ENCODE measurements at places on chromosomes 13 and 19.
A peak's percentile ranks its signal among the peaks of the same experiment; 100 is the strongest.

DNA sequence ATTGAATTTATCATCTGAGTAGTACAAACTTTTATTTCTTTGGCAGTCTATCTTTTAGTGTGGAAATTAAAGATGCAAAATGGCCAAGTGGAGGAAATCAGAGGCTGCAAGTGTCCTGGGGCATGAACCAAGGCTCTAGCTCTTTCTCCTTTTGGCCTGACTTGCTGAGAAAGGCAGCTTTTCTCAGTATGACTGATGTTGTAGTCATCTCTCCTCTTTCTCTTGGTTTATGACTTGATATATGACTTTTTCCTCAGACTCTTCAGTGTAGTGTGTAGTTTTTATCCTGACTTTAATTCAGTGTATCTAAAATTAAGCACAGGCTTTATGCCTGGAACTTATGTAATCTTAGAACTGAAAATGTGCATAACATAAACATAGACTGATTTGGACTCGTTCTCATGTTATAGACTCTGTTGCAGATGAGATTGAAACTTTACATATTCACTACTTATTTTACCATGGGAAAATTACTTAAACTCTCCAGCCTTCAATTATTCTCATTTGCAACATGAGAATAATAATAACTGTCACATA is 65.7 kb downstream of the SLITRK5 start:
- DNase-seq, result no peak
- no peak overlapping the region for H3K4me3 ChIP-seq
- H3K4me1 ChIP-seq, result no peaks in the 10 kb centered on the region
- no peaks in the 10 kb centered on the region for H3K27me3 ChIP-seq

DNA sequence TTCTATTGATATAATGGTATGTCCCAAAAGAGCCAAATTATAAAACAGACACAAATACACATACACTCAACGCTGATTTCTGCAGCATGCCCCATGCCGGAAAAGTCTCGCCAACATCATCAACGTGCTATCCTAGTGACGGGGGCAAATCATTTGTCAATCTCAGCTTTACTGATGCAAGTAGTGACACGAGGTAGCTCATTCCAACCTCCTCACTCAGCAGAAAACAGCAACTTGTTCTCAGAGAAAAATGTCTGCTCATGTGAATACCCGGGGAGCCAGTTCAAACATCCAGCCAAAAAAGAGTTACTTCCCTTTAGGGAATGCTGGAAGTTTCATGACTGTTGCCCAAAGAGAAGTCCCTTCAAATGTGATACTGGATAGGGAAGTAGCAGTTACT is 46.3 kb downstream of the SOX21 start:
- no peak for DNase-seq
- peaks cover 24% of the 10 kb centered on the region for H3K27me3 ChIP-seq
- H3K4me1 ChIP-seq, result peaks cover 6% of the 10 kb centered on the region

DNA sequence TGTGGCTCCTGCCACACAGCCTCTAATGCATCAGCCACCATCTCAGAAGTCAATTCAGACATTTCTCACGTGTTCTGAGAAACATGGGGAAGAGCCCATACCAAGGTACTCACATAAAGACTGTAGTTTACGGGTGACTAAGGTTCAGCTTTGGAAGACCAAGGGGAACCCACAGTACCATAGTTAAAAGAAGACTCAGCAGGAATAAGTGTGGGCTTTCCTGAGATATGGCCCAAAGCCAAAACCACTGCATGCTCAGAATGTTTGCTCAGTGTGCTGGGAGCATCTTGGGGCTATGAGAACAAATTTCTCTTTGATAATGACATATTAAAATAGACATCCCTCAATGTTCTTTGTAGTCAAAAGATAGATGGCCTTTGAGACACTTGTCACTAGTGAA is 283.8 kb downstream of the DCT start:
- H3K27me3 ChIP-seq, result no peaks in the 10 kb centered on the region
- no peak overlapping the region for H3K27ac ChIP-seq
- no peaks in the 10 kb centered on the region for H3K36me3 ChIP-seq
- H3K4me1 ChIP-seq, result no peaks in the 10 kb centered on the region
- no peak for DNase-seq

DNA sequence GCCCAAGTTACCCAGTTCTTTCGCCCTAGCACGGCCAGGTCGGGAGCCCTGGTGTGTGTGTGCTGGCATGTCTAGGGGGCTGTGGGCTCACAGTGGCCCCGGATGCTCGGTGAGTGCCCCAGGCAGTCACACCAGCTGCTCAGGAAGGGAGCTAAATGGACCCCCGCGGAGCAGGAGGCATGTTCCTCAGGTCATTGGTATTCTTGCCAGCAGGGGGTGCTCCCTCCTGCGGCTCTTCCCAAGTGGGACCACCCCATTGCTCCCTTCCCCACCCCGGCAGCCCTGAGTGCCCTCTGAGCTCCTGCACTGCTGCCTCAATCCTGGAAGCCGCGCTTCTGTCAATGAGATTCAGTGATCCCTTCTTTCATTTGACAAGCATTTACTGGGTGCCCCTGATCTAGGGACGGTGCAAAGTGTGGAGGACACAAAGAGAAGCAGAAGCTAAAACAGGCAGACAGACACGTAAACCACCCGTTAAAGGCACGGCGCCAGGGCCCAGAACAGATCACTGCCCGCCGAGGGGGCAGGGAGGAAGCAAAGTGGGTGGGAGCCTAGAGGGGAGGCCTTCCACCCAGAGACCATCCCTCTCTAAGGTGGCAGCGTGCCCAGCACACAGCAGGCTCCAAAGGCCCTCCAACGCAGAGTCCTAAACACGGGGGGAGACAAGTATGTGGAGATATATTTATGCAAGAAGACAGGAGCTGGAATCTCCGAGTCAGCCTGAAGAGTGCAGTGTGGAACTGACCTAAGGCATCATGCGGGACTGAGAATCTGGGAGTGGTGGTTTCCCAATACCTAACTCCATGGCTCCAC is 5.2 kb upstream of the ADPRHL1 start:
- no peak overlapping the region for H3K4me3 ChIP-seq
- no peak for DNase-seq
- H3K36me3 ChIP-seq, result peaks cover 18% of the 10 kb centered on the region
- no peaks in the 10 kb centered on the region for H3K4me1 ChIP-seq

- no peak overlapping the region for H3K4me3 ChIP-seq
- peaks cover 3% of the 10 kb centered on the region for H3K36me3 ChIP-seq
- no peak for DNase-seq
- peaks cover 14% of the 10 kb centered on the region for H3K4me1 ChIP-seq
- peaks cover 1% of the 10 kb centered on the region for H3K27me3 ChIP-seq
These were observed 22.3 kb upstream of the ZDHHC20 start for GRCh38 chr13:21481359-21481758.

DNA sequence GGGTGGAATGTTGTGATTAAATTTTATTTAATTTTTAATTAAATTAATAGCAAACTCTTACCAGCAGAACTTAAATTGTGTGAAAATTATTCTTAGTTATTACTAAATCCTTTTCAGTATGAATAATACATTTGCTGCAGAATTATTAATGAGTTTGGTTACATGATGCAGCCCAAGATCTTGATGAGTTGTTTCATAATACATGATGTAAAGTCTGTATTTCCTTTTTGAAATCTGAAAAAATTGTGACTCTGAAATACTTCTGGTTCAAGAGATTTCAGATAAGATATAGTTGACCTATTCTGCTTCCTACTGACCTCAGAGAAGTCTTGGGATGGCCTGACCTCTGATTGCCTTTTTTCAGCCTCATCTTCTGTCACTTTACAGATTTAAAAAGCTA is 11.1 kb downstream of the SAE1 start:
- no peak for DNase-seq
- peaks cover 50% of the 10 kb centered on the region for H3K4me1 ChIP-seq
- no peaks in the 10 kb centered on the region for H3K27me3 ChIP-seq
- H3K36me3 ChIP-seq, result peaks cover 54% of the 10 kb centered on the region

GRCh38 chr13:72700509-72700908 is 26.9 kb downstream of the MZT1 start:
- no peak overlapping the region for H3K27ac ChIP-seq
- peaks cover 1% of the 10 kb centered on the region for H3K27me3 ChIP-seq
- H3K36me3 ChIP-seq, result peaks cover 4% of the 10 kb centered on the region
- no peaks in the 10 kb centered on the region for H3K4me1 ChIP-seq
- no peak for DNase-seq
- no peak overlapping the region for H3K4me3 ChIP-seq

DNA sequence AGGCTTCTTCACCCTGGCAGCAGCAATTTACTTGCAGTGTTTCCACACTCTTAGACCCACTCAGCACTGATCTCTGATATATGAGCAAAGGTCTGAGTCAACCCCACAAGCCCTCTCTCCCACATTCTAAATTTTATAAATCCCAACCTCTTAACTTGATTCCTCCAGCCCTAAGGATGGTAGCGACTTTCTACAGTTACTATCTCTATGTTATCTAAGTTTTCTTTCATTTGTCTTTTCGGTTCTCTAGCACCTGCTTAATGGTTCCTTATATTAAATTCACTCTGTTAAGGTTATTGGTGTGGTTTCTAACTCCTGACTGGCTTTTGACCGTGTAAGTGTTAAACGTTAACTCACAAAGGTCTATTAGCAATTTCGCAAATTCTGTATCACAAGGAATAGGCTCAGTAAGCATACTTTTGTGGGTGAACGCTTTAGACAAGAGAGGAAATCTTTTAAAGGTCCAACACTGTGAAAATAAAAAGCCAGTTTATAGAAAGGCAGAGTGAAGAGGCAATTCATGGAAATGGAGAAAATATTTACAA is 99.3 kb downstream of the DLEU7 start:
- H3K4me1 ChIP-seq, result no peaks in the 10 kb centered on the region
- no peak overlapping the region for H3K27ac ChIP-seq
- no peak overlapping the region for H3K4me3 ChIP-seq
- no peak for DNase-seq
- H3K36me3 ChIP-seq, result no peaks in the 10 kb centered on the region
- H3K27me3 ChIP-seq, result peaks cover 2% of the 10 kb centered on the region

- no peak for DNase-seq
- H3K4me3 ChIP-seq, result no peak overlapping the region
- no peaks in the 10 kb centered on the region for H3K27me3 ChIP-seq
- no peak overlapping the region for H3K27ac ChIP-seq
- H3K36me3 ChIP-seq, result no peaks in the 10 kb centered on the region
These were observed 7.0 kb downstream of the CAB39L start for GRCh38 chr13:49436890-49437289.

DNA sequence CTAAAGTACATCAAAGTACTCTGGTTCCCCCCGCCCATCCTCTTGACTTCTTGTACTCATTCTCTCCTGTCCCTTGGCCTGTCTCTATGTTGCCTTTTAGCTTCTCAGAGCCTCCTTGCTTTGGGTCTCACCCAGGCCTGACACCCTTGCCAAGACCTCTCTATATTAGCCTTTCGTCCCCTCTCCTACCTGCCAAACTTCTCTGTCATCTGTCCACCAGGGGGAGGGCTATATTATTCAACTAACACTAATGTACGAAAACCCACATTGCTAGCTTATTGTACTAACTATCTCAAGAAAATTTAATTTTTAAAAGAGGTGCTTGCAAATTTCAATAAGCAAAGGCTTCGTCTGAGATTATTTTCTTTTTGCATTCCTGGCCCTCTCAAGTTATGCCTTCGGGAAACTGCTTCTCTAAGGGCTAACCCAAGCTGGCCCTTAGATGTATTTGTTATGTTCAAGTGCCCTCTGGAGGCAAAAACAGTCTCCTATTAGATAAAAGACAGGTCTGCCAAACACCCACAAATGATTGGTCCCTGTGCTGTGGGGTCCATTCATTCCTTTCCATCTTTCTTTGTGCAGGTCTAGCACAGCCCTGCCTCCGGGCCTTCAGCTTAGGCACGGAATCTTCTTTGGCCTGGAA is 6.3 kb upstream of the MRPS31 start:
- peak; percentile 56 for DNase-seq
- no peaks in the 10 kb centered on the region for H3K36me3 ChIP-seq
- H3K27ac ChIP-seq, result peak overlapping the region; percentile 99

GRCh38 chr19:17686592-17687024 is 1.5 kb downstream of the UNC13A start:
- H3K4me1 ChIP-seq, result peaks cover 7% of the 10 kb centered on the region
- no peak for DNase-seq
- no peak overlapping the region for H3K27ac ChIP-seq
- H3K4me3 ChIP-seq, result no peak overlapping the region

GRCh38 chr19:46762245-46762890 is 16.1 kb upstream of the STRN4 start:
- no peak overlapping the region for H3K27ac ChIP-seq
- H3K4me3 ChIP-seq, result no peak overlapping the region

DNA sequence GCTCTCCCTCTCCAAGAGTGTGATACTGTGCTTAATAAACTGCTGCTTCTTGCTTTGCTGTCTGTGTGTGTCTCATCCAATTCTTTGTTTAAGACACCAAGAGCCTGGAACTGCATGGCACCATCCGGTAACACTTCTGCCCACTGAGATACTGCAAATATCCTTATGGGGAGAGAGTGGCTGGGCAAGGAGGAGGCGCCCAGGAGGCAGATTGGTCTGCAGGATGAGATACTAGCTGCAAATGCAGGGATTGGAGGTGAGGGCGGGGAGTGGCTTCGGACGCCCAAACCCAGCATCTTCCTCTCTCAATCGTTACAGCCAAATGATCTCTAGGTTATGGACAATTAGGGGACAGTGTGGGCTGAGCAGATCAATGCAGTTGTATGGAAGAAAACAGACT is 1.7 kb upstream of the SIGLEC7 start:
- H3K27ac ChIP-seq, result no peak overlapping the region
- DNase-seq, result no peak
- H3K36me3 ChIP-seq, result no peaks in the 10 kb centered on the region
- peaks cover 11% of the 10 kb centered on the region for H3K4me1 ChIP-seq

- H3K4me3 ChIP-seq, result no peak overlapping the region
- peaks cover 9% of the 10 kb centered on the region for H3K36me3 ChIP-seq
- H3K27ac ChIP-seq, result no peak overlapping the region
- no peak for DNase-seq
These were observed 311.3 kb downstream of the KLF12 start for GRCh38 chr13:73822668-73823592.

DNA sequence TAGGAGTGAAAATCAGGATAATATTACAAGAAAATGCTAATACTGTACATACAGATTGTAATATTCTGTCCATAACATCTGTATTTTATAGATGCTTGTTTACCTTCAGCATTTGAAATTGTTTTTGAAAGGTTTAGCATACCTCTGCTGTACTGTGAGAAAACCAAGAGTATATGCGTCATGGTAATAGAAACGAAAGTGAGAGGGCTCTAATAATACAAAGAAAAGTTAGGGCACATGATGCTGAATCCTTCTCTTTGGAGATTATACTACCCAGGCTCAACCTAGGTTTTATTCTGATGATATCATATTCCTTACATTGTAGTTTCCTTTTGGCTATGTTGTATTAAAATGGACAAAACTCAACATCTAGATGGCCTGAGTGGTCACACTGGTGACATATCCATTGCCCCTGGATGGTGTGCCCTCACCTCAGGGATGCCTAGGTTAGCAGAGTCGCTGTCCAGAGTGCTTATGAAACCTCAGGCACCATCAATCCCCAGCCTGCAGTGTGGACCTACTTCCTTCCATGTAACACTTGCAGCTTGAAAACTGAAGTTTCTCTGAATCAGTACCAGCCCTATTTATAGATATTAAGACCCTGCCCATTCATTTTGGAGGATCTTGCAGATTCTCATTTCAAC is 253.7 kb downstream of the KCTD12 start:
- H3K36me3 ChIP-seq, result no peaks in the 10 kb centered on the region
- no peak for DNase-seq
- H3K27ac ChIP-seq, result no peak overlapping the region

Data from activated CD4-positive, alpha-beta memory T cell treated with anti-CD3 and anti-CD28 coated beads, Interleukin-2, amount 10 ng/mL, durations not matched to agents 7 days and 5 days (primary cell).